ENCODE measurements at places on chromosomes 3 and 15.

GRCh38 chr15:59522988-59523461 lies 85.0 kb downstream of the FAM81A start:
- DNase-seq, result no peak

- no peak for DNase-seq
These were observed 14.6 kb downstream of the ZNF860 start for GRCh38 chr3:31996195-31996594.

DNA sequence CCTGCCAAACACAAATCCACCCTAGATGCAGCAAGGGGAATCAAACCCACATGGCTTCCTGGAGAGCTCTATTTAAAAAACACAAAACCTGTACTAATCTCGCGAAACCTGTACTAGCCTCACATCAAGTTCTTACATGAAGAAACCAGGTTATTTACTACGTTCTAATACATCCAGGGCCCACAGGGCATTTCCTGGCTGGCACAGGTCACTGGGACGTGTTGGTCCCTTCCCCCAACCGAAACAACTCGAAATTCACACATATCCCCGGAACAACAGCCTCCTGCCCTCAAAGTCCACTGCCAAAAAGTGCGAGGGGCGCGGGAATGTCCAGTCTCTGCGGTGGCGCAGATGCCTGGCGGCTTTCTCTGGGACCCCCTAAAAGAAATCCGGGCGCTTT lies 955 bp downstream of the CDCP1 start:
- DNase-seq, result no peak

- no peak for DNase-seq
These were observed 691 bp upstream of the HDGFL3 start for GRCh38 chr15:83208367-83208661.

GRCh38 chr3:132563420-132564069 lies 33.5 kb upstream of the ACKR4 start:
- no peak for DNase-seq

DNA sequence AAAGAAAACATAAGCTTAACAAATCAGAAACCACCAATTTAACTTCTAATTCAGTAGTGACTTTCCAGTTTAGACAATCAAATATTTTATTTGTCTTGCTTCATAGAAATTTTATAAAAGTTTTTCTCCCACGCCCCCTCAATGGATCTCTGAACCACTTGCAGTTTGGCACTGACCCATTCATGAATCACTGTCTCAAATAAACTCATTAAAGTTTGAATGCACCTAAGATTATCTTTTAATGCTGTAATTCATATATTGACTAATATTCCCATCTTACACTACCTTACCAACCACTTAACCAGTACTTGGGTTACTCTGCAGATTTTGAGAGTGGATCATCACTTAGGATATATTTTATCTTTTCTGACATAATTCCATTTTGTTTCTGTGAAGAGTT lies 880.2 kb downstream of the OTOL1 start:
- no peak for DNase-seq

All from femur (tissue), 1 donor.